ENCODE measurements at places on chromosomes 6 and 20.

- DNase-seq, result peak; percentile 88
These were observed 21.4 kb upstream of the TRAM2 start for GRCh38 chr6:52598123-52598823.

DNA sequence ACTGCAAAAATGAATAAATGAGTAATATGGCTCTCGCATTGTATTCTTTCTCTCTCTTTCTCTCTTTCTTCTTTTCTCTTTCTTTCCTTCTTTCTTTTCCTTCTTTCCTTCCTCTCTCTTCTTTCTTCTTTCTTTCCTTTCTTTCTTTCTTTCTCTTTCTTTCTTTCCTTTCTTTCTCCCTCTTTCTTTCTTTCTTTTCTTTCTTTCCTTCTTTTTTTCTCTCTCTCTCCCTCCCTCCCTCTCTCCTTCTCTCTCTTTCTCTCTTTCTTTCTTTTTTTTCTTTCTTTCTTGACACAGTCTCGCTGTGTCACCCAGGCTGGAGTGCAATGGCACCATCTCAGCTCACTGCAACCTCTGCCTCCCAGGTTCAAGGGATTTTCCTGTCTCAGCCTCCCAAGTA, 20.3 kb upstream of the ELOVL5 start:
- no peak for DNase-seq

- no peak for DNase-seq
These were observed 114.0 kb upstream of the CARMIL1 start for GRCh38 chr6:25165177-25165576.

- peak; percentile 68 for DNase-seq
These were observed 64.7 kb downstream of the TRAM2 start for GRCh38 chr6:52512199-52512598.

DNA sequence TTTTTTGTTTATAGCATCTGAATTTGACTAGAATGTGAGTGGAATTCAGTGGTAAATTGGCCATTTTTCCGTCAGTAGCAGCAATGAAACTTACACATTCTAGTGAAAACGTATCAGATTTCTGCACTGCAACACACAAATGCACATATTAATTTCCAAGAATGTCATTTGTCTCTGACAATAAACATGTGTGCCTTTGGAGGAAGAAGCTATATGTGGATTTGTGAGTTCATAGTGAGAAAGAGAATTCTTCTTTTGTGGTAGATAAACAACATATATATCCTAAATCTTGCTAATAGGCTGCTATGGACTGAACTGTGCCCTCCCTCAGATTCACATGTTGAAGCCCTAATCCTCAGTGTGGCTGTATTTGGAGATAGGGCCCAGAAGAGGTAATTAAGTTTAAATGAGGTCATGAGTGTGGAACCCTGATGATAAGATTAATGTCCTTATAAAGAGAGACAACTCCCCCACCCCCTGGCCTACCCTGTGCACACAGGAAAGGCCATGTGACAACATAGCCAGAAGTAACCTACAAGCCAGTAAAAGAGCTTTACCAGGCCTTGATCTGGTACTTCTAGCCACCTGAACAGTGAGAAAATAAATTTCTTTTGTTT, 200.2 kb upstream of the EYA4 start:
- DNase-seq, result no peak

DNA sequence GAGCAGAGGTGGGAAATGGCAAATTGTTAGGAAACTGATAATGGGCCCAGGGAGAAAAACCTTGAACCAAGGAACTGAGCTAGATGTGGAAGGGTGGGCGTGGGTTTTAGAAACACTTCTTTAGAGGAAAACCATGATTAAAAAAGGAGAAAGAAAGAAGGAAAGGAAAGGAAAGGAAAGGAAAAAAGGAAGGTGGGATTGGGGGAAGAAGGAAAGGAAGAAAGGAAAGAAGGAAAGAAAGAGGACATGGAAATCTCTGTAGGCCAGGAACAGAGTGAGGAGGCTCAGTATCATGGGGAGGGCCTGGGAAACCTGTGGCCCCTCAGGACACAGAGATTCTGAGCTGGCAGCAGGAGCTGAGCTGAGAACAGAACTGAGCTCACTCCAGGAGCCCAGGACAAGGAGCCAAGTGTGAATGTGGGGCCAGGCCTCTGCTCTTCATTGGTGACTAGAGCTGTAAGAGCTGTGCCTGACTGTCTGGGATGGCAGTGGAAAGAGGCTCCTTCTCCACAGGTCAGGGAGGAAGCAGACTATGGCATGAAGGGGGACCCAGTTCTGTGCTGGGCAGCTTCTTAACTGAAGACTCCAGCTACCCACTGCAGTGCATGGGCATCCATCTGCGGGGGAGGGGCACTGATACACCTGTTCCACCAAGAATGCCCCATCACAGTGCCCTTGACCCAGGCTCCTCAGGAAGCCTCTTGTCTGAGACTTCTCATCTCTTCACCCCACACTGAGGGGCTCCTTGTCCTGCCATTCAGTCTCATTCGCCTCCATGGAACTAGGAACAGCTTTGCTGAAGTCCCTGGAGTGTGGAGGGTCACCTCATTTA, 116.1 kb upstream of the BACH2 start:
- DNase-seq, result no peak

GRCh38 chr6:116773886-116774285, 8.4 kb upstream of the FAM162B start:
- no peak for DNase-seq

DNA sequence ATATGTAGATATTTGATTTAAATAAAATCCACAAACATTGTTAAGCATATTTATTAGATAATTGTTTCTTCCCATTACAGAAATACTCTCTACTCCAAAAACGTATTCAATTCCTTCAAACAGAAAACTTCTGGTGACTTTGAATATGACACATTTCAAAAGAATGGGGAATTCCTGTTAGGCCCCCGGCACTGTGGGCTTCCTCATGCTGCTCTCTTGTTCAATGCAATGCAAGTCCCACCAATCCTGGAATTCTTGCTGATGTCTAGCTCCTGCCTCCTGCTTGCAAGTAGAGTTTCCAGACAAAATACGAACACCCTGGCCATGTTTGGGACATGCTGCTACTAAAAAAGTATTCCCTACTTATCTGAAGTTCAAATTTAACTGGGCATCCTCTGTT, 544.1 kb downstream of the QKI start:
- DNase-seq, result peak; percentile 84

DNA sequence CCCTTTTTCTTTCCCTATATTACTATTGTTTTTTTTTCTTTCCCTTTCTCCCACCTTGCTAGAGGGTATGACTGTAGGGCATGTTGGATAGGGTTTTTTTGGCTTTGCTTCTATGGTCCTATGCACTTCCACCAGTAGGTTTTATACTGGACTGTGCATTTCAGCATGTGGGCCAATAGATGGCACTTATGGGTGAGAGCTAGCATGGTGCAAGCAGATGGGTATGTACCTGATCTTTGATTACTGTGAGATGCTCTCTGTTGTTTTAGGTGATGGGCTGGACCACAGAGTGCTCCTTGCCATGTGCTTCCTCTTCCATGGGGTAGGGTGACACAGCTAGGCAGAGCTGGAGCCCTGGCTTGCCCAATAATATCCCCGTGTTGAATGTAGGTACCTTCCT, 128.5 kb upstream of the CHD6 start:
- no peak for DNase-seq

- no peak for DNase-seq
These were observed 3.1 kb downstream of the ATRN start for GRCh38 chr20:3473944-3474343.

- peak; percentile 86 for DNase-seq
These were observed at the start of gene RAB22A for GRCh38 chr20:58309591-58310290. Gene RAB22A, plus strand, starts transcription at chr20:58309715. Its CDS starts 262 bp downstream, at chr20:58309977.

GRCh38 chr6:30881392-30882203, 2.7 kb upstream of the DDR1 start:
- peak; percentile 65 for DNase-seq

DNA sequence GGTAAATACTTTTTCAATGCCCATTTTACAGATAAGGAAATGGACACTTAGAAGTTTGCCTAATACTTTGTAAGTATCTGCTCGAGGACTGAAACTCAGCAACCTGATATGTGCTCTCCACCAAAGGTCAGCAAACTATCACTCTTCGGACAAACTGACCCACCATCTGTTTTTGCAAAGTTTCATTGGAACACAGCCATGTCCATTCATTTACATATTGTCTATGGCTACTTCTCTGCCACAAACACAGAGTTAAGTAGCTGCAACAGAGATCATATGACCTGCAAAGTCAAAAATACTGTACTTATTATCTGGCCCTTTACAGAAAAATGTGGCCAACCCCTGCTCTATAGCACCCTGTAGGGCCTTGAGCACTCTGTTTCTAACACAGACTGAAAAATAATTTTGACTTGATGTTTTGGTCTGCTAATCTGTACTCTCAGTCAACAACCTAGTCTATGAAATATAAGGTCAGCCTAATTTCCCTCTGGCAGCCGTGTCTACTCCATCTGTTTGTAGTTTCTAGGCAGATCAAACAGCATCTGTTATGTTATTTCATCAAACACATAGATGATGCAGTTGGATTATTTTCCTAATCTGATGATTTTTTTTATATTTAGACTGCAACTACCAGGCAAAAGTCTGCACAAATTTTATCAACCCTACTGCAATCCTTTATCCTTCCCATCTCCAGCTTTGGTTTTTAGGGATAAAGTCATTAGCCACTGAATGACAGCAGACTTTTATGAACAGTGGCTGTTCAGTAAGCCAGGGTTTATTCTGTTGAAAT, 41.4 kb upstream of the BEND6 start:
- DNase-seq, result no peak

DNA sequence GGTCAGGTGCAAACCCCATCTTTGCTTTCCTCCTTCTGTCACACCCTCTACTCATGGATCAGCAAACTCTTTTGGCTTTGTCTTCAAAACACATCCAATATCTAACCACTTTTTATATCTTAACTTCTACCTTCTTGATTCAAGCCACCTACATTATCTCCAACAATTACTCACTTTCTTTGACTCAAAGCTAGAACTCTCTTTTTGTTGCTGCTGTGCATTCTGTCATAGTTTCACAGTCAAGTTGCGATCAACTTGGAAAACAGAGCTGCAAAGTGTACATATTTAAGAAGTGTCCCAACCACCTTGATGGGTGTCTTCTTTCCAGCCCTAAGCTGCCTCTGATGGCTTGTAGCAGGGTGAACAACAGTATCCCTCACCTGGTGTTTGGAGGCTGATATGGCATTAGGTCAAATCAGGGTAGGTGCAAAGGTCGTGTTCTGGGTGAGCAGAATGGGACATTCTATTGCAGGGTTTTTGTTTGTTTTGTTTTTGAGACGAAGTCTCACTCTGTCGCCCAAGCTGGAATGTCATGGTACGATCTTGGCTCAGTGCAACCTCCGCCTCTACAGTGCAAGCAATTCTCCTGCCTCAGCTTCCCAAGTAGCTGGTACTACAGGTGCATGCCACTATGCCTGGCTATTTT, 43.4 kb upstream of the RALGAPA2 start:
- no peak for DNase-seq

DNA sequence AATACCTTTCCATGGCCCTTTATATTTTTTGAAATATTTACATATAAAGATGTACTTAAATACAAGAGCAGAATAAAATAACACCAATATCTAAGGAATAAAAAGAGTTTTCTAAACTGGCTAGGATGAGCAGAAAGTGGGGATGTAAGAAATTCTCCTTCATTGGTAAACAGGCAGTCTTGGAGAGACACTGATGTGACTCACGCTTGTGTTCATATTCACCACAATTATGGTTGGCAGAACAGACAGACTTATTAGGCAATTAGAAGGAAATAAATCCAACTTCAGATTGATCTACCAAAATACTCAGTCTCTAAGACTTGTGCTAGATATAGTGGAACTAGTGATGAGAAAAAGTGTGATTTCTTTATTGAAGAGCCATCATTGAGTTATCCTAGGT, 463.7 kb downstream of the CDC5L start:
- DNase-seq, result peak; percentile 40

DNA sequence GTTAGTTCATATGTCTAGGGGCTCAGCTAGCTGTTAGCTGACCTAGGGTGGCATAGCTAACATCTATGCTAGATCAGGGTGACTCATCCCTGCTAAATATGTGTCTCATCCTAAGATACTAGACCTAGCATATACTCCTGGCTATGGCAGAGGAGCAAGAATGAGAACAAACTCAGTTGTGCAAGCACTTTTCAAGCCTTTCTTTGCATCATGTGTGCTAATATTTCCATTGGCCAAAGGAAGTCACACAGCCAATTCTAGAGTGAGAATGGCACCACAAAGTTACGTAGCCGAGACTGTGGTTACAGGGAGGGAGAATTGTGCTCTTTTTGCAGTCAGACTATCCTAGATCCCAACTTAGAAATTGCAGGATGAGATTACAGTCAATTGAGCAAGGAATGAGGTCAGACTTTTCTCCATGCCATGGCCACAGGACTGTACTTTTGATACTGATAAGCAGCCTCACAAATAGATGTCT, 78.7 kb downstream of the PLCB4 start:
- peak; percentile 60 for DNase-seq

- DNase-seq, result peak; percentile 58
These were observed 7.6 kb downstream of the ARFGEF2 start for GRCh38 chr20:48928832-48929725.

DNA sequence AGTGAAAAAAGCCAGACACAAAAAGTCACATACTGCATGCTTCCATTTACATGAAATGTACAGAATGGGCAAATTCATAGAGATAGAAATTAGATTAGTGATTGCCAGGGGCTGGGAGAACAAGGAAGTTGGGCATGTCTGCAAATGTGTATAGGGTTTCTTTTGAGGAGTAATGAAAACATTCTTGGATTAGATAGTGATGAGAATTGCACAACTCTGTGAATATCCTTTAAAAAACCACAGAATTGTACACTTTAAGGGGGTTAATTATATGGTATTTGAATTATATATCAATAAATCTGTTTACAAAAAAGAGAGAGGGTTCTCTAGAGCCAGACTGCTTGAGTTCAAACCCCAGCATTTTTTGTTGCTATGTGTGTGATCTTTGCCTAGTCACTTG, 188.1 kb downstream of the CDC5L start:
- peak; percentile 68 for DNase-seq

DNA sequence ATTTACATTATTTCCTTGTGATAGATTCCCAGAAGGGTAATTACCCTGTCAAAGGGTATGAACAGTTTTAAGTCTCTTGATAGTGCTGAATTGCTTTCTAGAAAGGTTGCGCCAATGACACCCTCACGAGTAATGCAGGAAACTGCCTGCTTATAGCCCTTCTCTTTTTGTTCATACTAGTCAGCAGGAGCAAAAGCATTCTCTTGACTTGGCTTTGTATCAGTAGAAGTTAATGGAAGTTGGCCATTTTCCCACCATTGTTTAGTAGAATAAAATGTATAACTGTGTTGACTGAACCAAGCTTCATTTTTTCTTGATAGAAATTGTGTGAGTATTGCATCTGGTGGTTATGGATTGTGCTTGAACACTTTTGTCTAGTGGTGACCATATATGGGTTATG, 100.1 kb downstream of the FARS2 start:
- no peak for DNase-seq

DNA sequence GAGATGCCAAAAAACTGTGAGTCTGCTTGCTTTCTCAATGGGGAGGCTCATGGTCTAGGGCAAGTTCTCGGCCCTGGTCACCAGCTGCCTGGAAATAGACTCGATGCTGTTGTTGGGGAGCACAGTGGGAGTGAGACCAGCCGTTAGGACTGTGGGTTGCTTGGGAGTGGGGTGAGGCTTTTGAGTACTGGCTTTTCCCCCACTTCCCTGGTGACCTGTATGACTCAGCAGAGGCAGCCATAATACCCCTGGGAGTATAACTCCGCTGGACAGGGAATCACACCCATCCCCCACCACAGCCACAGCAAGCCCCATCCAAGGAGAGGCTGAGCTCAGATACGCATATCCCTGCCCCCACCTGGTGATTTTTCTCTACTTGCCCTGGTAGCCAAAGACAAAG, 48.9 kb upstream of the OGFRL1 start:
- peak; percentile 2 for DNase-seq

- DNase-seq, result no peak
These were observed 12.0 kb downstream of the ZNF217 start for GRCh38 chr20:53581444-53582250.

GRCh38 chr6:12608016-12608860, 108.3 kb upstream of the PHACTR1 start:
- DNase-seq, result peak; percentile 41
